ENCODE measurements at places on chromosomes 4 and X. TPM values are rescaled to one million over a fixed set of nuclear protein-coding genes. Genes with fewer than 3 reads are reported as not detected.

The REPS2 gene
- total RNA-seq: not detected

The ATP5ME gene
- 162 TPM for total RNA-seq

The ERAS gene
- not detected for total RNA-seq

- H3K4me1 ChIP-seq: no peaks in the 10 kb centered on the region
- no peaks in the 10 kb centered on the region for H3K27me3 ChIP-seq
- no peaks in the 10 kb centered on the region for H3K36me3 ChIP-seq
- H3K27ac ChIP-seq: no peak overlapping the region
Observed at GRCh38 chr4:5746829-5747737, 36.1 kb downstream of the EVC start.

GRCh38 chr4:23818097-23818885 lies 71.6 kb downstream of the PPARGC1A start:
- H3K36me3 ChIP-seq: no peaks in the 10 kb centered on the region
- H3K27me3 ChIP-seq: no peaks in the 10 kb centered on the region
- H3K4me1 ChIP-seq: no peaks in the 10 kb centered on the region

DNA sequence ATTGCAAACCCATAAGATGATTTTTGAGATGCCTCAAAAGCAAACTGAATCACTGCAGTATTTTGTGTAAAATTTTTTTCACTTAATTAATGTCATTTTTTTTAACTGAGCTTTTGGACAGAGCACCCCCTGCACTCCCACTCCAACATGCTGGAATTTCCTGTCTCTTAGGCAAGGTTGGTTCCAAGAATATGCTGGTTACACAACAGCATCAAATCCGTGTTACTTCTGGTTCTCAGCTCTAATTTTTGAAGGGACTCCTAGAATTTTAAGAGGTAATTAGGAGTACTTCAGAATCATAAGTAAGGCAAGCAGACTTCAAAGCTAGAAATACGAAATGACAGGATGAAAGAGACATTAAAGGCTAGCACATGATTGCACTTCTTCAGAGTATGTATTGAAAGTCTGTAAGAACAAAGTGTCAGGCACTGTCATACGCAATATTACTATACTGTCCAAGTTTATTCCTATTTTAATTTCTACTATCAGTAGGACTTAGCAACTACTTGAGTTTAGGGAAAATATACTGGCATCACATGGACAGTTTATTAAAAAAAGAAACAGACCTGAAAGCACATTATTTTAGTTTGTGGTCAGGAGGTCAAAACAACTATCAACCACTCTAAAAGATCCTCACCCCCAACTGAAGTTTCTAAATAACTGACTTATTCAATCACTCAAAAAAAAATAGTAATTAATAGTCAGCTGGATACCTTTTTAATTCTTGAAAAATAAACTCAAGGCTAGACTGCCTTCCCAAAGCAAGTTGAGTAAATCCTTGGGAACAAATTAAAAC lies 1.6 kb upstream of the JCHAIN start:
- H3K4me1 ChIP-seq: peaks cover 9% of the 10 kb centered on the region
- no peak for DNase-seq
- no peaks in the 10 kb centered on the region for H3K36me3 ChIP-seq
- peaks cover 24% of the 10 kb centered on the region for H3K27me3 ChIP-seq
- H3K27ac ChIP-seq: no peak overlapping the region

Measured in activated CD4-positive, alpha-beta T cell treated with anti-CD3 and anti-CD28 coated beads, Interleukin-2, amount 10 ng/mL, durations not matched to agents 7 days and 5 days (primary cell).